Renal pelvis (tissue), 12 donors: ENCODE measurements at places on chromosomes 12 and 14. TPM values are rescaled to one million over a fixed set of nuclear protein-coding genes. Genes with fewer than 3 reads are reported as not detected.
A peak's percentile ranks its signal among the peaks of the same experiment; 100 is the strongest.

DNA sequence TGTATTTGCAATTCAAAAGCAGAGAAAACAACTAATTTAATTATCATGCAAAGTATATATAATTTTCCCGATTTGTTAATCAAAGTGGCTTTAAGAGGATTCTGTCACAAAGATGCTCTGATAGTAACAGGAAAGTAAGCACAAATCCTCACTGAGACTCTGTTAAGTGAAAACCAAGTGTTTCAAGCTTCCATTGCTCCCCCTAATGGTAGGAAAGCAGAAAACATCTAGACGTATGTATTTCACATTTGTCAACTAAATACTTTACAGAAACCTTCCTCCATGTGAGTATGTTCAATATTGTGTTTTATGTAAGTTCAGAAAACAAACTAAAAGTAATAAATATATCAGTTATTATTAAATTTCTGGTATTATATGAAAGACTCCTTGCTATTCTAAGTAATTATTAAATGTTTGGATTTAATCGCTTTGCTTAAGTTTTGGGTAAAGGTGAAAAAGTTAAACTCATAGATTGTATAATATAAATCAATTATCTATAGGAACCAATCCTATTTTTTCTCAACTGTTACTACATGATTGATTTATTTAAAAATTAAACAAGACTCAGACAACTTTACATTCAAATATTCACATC lies 1.5 kb upstream of the NTS start:
- peak; percentile 61 for DNase-seq

- DNase-seq, result no peak
Measured at GRCh38 chr14:77243853-77244252, 27.2 kb downstream of the NGB start.

DNA sequence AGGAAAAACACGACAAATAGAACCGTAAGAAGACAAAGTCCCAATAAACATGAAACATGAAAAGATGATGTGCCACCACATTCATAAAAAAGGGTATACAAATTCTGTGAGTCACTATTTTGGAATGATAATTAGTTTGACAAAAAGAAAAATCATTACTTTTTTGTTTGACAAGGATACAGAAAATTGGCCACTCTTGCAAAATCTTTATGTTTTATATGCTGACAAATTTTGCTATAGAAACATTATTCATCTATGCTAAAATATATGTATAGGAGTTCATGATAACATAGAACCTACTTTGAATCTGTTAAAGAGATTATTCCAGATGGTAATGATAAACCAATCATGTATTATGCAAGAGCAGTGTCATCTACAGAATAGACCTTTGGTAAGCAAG lies 1201.0 kb downstream of the FSCB start:
- no peak for DNase-seq

DNA sequence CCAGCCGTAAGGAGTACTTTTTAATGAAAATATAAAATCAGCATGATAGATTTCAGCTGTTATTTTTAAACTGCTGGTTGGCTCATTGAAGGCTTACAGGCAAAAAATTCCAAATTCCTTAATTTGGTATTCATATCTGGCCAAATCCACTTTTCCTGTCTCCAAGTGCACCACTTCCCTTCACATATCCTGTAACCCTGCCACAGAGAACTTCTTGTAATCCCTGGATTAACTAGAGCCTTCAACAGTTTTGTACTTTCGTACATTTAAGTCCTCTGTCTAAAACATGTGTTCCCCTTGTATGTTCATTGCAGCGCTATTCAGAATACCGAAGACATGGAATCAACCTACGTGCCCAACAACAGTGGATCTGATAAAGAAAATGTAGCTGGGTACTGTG lies 9.6 kb downstream of the PUS7L start:
- DNase-seq, result no peak

DNA sequence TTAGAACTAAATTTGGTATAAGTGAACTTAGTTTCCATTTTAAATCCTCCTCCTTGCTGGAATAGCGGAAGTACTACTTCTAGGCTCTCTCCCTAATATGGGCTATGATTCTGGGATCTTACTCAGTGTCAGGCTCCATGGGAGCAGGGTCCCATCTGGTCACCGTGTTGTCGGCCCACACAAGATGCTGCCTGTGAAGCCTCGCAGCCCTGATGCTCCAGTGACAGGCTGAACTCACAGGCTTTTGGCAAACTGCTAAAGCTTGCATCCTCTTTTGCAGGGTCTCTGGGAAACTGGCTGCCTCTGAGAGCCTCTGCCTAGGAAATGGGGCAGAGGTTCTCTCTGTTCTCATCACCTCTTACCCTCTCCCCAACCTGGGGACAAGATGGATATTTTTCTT lies 88.4 kb downstream of the RPAP3 start:
- DNase-seq, result no peak

DNA sequence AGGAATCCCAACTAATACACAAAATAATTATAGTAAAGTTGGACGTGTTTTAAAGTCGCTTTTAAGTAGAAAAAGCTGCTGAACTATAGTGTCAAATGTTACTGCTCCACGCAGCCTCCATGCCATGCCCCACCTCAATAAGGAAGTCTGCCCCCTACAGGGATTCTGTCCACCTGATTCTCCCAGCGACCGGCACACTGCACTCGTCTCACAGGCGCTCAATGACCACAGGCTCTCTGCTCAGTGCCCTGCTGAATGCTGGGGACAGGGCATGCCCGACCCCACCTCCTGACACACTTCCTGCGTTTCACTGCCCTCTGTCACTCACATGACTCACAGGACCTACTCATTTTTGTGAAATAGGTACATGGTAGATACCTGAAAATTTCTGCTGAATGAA lies 48.9 kb downstream of the BDKRB1 start:
- no peak for DNase-seq

- DNase-seq, result peak; percentile 76
Measured at GRCh38 chr14:50225067-50225973, 6.1 kb downstream of the SOS2 start.

DNA sequence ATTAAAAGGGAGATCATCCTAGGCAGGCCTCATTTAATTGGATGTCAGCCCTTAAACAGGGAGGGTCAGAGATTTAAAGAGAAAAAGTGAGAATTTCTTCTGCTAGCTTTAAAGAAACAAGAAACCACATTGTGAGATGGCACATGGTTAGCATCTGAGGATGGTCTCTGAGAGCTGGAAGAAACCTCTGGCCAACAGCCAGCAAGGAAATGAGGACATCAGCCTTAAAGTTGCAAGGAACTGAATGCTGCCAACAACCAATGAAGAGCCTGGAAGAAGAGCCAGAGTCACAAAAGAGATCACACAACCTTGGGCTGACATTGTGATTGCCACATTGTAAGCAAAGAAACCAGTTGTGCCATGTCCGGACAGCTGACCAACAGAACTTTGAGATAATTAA lies 17.5 kb upstream of the FAR2 start:
- DNase-seq, result no peak

DNA sequence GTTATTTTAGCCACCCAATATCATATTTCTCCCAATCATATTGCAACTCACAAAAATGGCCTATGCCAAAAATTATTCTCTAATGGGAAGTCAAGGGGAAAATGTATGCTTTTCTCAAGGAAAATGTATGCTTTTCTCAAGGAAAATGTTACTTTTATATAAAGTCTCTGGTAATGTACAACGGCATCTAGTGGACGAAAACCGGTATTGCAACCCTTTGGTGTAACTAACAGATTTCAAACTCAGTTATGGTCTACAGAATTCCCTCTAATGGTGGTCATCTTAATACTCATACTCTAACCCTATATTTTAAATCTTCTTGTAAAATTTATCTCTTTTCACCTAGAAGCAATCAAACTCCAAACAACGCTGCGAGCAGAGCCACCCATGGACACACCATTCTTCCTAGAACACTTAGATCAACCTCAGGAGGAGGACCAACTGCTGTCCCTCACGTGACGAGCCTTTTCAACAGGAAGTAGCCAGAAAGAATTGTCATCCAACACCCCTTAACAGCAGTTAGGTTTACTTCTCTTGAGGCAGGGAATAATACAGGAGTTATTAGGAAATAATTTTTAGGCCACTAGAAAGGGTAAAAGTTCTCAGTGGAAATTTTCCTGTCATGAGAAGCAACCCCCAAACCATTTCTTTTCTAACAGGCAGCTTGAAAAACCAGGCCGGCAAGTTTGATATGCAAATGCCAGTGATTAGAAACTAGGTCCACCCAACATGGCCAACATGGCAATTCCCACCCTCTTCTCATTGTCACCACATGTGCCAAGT lies 20.1 kb downstream of the APOBEC1 start:
- peak; percentile 26 for DNase-seq

- DNase-seq, result no peak
Measured at GRCh38 chr12:70180130-70180529, 63.1 kb upstream of the CNOT2 start.

- no peak for DNase-seq
Measured at GRCh38 chr12:15142711-15143110, 78.5 kb downstream of the RERG start.

GRCh38 chr12:118500299-118500698 lies 123.9 kb downstream of the SUDS3 start:
- DNase-seq, result no peak

DNA sequence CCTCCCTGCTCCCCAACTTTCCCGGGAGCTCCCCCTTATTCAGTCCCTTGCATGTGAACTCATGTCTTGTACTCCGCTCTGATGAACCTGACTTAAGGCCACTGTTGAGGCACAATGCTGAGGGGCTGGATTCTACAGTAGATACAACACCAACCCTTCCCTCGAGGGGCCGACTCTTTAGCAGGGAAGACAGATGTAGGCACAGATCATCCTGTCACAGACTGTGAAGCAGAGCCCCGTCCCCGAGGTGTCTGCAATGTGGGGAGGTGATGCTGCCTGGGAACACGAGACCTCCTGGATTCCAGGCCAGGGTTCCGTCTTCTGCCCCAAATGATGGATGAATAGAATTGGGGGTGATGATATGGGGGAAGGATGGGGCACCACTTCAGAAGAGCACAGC lies 175.1 kb downstream of the CHST11 start:
- DNase-seq, result no peak

DNA sequence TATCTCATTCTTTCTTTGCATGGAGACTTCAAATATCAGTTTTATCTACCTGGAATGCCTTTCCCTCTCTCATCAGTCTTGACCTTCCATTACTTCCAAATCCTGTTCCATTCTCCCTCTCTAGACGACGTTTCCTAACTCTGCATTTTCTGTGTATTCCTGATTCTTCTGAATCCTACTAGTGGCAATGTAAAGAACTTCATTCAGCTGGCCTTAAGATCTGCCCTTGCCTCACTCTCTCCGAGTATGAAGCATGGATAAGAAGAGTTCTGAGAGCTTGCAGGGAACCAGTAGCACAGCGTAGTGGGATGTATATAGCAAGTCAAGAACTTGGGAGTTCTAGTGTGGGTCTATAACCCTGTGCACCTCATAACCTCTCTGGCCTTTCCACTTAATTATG lies 68.5 kb upstream of the HOXC13 start:
- DNase-seq, result no peak

GRCh38 chr14:95519699-95520098 lies 3.2 kb upstream of the SYNE3 start:
- DNase-seq, result no peak

- DNase-seq, result no peak
Measured at GRCh38 chr14:105857826-105858675, 331.7 kb downstream of the TMEM121 start.

- no peak for DNase-seq
Measured at GRCh38 chr14:101351146-101351545, 210.1 kb upstream of the DIO3 start.

GRCh38 chr12:64950711-64951298 lies 126.4 kb downstream of the TBC1D30 start:
- DNase-seq, result no peak

DNA sequence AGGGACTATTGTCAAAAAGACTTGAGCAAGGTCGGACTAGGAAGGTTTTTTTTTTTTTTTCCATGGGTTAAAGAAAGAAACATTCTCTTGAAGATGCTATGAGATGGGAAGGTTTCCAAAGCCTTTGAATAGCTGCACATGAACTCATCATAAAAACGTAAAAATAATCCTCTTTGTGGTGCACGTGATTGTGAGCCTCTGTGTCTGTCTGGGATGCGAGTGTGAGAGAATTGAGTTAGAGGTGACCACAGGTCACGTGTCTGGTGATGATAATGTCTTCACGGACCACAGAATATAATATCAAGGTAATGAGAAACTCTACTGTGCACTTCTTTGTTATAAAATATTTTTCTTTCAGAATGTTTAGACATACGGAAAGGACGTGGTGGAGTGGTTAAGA lies 24.3 kb upstream of the ADGRD1 start:
- DNase-seq, result no peak

DNA sequence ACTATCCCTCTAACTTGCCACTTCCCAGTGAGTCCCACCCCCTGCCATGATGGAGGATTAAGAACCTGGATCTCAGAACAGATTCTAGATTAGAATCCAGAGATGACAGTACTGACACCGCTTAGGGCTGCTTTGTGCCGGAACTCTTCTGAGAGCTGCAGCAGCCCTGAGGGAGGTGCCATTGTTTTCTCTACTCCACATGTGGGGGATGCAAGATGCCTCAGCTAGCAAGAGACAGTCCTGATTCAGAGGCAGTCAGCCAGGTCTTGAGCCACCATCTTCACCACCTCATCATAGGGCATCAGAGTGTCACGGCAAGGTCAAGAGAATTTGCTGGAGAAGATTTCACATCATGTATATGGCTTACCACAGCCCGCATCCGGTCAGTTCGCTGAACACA lies 3.4 kb upstream of the PGAM5 start:
- DNase-seq, result no peak

GRCh38 chr12:58651850-58652249 lies 268.5 kb downstream of the LRIG3 start:
- DNase-seq, result no peak

GRCh38 chr12:52233462-52234207 lies 592 bp downstream of the KRT7 start:
- no peak for DNase-seq

DNA sequence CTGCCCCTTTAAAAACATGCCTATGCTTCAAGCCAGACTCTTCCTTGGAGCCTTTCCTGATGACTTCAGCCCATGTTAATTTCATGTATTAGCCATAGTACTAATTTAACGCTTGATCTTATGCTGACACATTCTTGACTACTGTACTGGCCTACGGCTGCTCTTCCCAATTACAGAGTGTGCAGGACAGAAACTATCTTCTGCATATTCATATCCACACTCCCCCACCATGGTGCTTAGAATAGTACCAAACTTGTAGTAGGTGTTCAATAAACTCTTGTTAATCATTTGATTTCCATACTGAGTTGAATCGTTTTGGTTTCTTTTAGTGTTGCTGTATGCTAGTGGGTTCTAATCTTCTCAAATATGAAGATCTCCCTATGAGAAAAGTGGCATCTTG lies 21.8 kb upstream of the DGLUCY start:
- no peak for DNase-seq

DNA sequence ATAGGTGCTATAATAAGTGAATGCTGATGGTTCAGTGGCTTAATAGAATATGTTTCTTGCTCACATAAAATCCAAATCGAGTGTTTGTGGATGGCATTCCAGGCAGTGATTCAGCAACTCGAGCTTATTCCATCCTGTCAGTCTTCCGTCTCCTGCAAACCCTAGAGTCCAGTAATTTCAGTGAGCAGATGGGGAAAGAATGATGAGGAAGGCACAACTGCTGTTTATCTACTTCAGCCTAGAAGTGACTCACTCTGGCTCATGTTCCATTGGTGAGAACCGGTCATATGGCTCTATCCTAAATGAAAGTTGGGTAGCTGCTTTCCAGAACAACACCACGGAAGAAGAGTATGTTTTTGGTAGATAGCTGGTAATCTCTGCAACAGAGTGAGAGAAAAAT lies 421.8 kb upstream of the PDE3A start:
- no peak for DNase-seq

The HOXC6 gene
- polyA plus RNA-seq, result 40.5 TPM

The PPP4R4 gene
- polyA plus RNA-seq, result 0.27 TPM

The TMEM132C gene
- polyA plus RNA-seq, result 3.0 TPM

The LRRC9 gene
- polyA plus RNA-seq, result 1.5 TPM

The PRICKLE1 gene
- 45.8 TPM for polyA plus RNA-seq

The TTC7B gene
- polyA plus RNA-seq, result 36.7 TPM

The NPFF gene
- polyA plus RNA-seq, result 1.1 TPM
